ENCODE measurements at places on chromosomes 1 and 21.

DNA sequence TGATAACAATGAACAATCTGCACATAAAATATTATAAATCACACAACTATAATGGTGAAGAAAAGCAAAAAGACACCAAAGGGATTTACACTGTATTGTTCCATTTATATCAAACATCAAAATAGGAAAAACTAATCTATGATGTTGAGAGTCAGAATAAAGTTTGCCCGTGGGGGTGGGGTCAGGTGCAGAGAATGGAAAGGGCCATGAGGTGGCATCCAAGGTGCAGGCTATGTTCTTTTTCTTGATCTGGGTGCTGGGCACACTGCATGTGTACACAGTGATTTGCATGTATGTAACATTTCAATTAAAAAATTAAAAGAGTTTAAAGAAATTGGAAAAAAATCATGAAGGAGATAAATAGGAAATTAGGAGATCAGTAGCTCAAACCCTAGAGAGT, 127.3 kb downstream of the DSCAM start:
- no peak for DNase-seq

GRCh38 chr1:10494754-10495474, 20.2 kb downstream of the PEX14 start:
- DNase-seq: no peak

DNA sequence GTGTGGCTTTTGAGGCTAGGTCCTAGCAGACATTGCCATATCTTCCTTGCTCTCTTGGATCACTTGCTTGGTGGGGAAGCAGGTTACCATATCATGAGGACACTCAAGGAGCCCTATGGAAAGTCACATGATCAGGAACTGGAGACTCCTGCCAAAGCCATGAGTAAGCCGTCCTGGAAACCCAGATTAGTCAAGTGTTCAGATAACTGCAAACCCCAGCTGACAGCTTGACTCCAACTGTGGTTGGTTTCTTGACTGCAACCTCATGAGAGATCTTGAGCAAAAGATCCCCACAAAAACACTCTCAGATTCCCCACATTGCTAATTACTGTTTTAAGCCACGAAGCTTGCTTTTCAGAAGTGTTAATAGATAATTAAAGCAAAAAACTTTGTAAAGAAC, 58.6 kb downstream of the CACNA1E start:
- DNase-seq: no peak

- DNase-seq: no peak
Observed at GRCh38 chr1:201791779-201792173, 37.2 kb upstream of the IPO9 start.

DNA sequence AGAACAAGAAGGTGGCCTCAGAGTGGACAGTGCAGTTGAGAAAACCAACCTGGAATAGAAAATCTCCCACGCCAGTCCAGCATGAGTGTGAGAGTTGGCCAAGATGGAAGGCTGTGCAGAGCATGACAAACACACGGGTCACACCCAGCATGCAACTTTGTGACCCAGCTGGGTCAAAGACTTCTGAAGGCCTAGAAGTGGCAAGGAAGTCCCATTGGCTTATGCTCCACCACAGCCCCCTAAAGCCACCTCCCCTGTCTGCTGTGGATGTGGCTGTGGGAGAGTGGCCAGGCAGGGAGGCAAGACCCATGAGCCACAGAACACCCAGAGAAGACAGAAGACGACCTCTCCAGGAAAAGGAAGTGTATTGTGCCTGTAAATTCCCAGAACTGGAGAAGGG, 13.6 kb downstream of the BATF3 start:
- DNase-seq: no peak

DNA sequence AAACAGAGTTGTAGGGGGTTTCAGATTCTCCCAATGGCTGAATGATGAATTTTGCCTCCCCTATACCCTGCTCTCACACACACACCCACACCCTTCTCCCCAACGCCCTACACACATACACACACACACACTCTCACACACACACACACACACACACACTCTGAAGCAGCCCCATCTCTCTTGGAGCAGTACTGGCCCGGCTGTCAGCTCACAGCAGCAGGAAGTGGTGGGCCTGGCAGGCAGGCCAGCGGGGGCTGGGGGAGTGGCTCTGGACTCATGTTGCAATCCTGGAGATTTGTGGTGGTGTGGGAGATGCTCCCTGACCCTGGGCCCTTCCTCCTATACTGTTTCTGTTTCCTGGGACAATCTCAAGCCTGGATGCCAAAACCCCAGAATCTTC, 2.2 kb downstream of the IKBKE start:
- peak; percentile 62 for DNase-seq

- DNase-seq: no peak
Observed at GRCh38 chr21:15837645-15838044, 107.9 kb downstream of the USP25 start.

DNA sequence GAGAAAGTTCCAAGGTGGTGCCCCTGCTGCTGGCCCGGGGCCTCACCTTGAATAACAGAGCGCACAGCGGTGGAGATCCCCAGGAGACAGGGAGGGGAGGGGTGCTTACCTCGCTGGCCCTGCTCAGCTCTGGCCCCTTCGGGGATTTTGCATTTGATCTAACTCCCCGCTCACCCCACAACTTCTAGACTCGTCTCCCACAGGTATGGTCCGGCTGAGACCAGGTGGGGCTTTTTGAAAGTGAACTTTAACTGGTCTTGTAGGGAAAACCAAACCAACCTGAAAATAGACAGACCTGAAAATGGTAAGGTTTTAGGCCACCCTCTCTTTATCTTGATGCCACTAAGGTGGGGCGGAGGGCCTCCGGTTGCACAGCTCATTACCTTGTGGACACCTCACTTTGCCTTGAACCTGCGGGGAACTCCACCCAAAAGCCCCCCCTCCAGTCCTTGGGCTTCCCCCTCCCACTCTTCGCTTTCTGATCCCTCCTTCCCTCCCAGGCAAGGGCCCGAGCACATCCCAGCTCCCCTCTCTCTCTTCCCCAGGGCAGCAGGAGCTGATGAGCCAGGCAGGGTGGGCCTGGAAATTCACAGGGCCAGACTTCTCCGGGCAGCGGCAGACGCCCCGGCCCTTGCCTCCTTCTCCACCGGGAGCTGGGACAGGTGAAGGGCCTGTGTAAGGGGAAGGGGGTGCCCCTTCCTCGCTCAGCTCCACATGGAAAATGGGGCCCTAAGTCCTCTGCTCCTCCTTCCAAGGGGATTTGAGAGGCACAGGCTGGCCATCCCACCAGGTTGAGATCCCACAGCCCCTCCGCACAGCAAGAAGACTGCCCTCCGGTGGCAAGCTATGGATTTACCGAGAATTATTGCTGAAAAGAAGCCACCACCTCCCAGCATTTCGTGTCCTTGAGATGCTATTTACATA, 16.1 kb downstream of the TNFRSF8 start:
- no peak for DNase-seq

- DNase-seq: no peak
Observed at GRCh38 chr1:151494741-151495281, 16.4 kb upstream of the CGN start.

- DNase-seq: no peak
Observed at GRCh38 chr1:19337289-19337688, 25.2 kb downstream of the SLC66A1 start.

GRCh38 chr1:151443846-151444782, 15.2 kb downstream of the POGZ start:
- DNase-seq: peak; percentile 62

DNA sequence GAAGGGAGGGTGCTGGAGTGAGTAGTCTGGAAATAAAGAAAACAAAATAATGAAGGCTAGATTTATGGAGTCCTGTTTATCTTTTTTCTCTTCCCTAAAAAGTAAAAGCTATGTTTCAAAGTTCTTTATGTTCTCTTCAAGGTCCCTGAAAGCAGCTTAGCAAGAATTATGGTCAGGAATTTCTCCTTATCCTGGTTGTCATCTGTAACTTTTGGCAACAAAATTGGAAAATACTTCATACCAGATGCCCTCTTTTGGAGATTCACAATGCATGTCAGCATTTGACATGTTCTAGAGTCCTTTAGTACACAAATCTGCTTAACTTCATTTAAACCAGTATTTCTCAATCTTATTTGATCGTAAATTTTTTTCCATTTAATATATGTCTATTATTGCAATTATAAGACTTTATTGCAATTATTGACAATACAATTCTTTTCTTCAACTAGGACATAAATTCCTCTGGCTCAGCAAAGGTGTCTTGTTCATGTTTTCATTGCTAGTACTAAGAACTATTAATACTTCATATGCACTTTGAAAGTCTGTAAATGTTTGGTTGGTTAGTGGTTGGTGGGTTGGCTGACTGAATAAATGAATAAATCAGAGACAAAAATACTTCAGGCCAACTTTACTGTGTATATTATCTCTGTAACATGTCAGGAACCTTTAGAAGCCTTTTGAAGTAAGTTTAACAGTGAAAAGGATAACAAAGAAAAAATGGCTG, 101.5 kb downstream of the ATP1B1 start:
- no peak for DNase-seq

DNA sequence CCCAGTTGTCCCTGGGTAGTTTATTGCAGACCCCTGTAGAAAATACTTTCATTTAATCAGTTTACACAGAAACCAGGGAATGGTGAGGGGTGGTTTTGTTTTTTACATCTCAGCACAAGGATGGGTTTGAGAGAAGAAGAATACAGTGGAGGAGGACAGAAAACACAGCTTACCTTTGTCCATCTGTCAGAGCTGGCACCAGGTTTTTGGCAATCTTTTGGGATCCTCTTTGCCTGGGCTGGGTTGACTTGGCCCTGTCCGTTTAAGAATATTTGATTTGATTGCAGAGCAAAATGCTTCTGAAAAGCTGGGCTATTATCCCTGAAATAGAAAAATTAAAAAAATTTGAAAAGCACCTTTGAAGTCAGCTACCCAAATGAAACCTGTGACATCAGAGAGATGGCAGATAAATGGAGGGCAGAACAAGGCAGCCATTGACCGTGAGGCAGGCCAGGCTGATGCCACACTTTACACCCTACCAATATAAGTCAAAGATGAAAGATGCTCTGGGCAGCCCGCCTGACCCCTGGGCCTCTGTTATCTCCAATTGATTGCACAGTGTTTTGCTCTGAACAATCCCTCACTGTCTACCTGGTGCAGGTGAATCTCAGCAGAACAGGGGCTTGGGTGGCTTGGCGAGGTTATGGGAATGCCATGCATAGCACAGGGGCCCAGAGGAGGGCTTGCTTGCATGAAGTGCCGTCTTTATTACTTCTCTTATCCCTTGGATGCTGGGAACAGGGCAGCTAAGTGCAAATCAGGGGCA, 218.8 kb downstream of the LMX1A start:
- DNase-seq: no peak

DNA sequence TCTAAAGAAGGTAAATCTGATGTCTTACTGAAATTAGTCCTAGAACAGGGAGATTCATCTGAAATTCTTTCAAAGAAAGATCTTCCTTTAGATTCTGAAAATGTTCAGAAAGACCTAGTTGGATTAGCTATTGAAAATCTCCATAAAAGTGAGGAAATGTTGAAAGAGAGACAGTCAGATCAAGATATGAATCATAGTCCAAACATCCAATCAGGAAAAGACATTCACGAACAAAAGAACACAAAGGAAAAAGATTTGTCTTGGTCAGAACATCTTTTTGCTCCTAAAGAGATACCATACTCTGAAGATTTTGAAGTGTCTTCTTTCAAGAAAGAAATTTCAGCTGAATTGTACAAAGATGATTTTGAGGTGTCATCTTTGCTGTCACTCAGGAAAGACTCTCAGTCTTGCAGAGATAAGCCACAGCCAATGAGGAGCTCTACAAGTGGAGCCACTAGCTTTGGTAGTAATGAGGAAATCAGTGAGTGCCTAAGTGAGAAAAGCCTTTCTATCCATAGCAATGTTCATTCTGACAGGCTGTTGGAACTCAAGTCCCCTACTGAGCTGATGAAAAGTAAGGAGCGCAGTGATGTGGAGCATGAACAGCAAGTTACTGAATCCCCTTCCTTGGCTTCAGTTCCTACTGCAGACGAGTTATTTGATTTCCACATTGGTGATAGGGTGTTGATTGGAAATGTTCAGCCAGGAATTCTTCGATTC, 61.6 kb upstream of the QSOX1 start:
- no peak for DNase-seq

DNA sequence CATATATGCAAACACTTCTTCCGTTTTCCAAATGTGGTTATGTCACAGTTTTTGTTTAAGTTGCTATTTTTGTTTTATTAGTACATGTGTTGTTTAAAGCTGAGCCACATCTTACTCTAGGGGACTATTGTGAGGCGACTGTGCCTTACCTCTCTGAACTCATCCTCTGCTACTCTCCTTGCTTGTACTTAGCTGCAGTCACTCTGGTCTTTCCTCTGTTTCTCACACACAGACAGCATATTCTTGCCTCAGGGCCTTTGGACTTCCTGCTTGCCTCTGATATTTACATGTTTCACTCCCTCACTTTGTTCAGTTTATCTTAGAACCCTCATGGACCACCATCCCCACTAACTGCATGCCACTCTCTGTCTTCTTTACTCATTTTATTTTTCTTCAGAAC, 101.1 kb downstream of the MACF1 start:
- no peak for DNase-seq

DNA sequence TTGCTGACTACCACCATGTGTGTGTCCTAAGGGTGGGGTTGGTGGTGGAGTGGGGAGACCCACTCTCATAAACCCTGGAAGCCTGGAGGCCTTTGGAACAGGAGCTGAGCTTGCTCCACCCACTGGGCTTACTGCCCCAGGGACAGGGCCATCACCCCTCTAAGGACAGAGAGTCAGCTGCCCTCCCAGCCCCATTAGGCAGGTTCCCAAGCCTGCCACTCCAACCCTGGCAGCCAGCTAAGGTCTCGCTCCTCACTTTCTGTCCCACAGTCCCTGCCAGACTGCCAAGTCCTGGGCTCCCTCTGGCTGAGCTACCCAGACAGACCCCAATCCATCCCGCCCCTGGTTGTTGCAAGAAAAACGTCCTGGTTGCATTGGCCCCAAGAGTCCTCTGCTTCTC, 3.8 kb downstream of the NT5C1A start:
- DNase-seq: no peak

GRCh38 chr1:227343206-227343605, 24.9 kb upstream of the CDC42BPA start:
- no peak for DNase-seq

GRCh38 chr1:31693231-31693630, 10.6 kb downstream of the COL16A1 start:
- DNase-seq: no peak

GRCh38 chr1:46342084-46342656, 1.6 kb downstream of the NSUN4 start:
- DNase-seq: no peak

DNA sequence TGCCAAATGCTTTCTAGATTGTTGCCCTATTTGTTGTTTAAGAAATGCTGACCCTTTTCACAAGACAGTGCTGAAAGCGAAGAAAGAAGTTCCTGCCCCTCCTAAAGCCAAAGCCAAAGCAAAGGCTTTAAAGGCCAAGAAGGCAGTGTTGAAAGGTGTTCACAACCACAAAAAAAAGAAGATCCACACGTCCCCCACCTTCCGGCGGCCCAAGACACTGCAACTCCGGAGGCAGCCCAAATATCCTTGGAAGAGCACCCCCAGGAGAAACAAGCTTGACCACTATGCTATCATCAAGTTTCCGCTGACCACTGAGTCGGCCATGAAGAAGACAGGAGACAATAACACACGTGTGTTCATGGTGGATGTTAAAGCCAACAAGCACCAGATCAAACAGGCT, 55.7 kb downstream of the PSMG1 start:
- no peak for DNase-seq
